Stimulated activated CD4-positive, alpha-beta T cell treated with anti-CD3 and anti-CD28 coated beads, Interleukin-2, amount 100 ng/mL, for 4 hours (primary cell): ENCODE measurements at places on chromosomes 1 and 21.

DNA sequence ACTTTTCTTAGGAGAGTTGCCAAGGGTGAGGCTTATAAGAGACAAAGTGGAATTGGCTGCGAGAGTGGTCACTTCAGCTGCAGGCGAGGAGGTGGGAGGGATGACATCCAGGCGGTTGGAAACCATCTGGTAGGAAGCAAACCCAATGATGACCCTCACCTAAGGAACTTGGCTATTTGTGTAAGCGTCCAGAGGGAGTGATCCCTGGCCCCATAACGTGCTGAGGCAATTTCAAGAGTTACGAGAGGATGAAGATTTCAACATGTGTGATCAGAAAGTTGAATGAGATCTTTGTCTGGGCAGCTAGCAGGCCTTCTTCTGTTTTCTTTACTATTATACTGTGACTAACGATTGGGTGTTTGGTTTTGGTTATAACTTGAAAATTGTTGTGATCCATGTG is 102.7 kb upstream of the VANGL1 start:
- no peak for DNase-seq

GRCh38 chr1:176096015-176096414 is 111.1 kb downstream of the COP1 start:
- no peak for DNase-seq

GRCh38 chr21:42309753-42310213 is 5.4 kb downstream of the TFF3 start:
- peak; percentile 43 for DNase-seq

DNA sequence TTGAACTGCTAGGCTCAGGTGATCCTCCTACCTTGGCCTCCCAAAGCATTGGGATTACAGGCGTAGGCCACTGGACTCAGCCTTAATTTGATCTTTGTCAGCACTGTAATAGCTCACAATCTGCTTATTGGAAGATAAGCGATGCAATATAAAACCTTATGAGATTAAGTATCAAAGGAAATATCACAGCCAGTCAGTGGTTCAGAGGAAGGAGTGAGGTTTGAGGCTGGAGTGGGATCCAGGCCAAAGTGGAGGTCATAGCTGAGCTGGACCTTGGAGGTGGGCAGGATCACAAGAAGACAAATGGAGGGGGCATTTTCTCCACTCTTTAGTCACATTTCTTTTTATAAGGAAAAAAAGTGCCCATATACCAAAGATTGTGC is 228.5 kb downstream of the RHOU start:
- no peak for DNase-seq

DNA sequence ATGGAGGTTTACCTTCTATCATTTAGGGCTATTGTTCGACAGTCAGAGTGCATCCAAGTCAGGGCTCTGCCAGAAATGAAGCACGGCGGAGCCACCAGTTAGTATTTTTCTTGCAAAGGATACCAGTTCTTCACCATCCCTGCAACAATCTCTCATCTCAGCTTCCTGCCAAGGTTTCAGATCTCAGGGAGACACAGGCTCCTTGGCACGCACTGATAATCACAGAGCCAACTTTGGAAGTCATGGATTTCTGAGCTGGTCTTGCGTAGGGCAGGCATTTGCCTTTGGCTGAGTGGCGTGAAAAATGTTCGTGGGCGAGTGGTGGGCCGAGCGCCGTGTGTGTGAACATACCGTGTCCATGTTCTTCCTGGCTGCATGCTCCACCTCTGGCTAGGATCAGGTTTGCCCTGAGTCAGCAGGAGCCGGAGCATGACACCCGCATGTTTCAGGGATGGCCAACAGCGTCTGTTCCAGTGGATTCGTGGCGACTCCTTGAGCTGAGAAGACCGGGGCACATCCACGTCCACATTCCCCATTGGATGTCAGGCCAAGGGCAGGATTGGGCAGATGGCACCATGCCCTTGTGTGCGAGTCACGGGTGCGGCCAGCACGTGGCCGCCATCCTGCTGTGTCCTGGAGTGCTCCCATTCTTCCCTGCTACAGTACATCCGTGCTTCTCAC is 118.5 kb upstream of the C1orf174 start:
- DNase-seq: no peak

- no peak for DNase-seq
Measured at GRCh38 chr1:216215169-216215568, 208.1 kb downstream of the USH2A start.
